Activated gamma-delta T cell treated with anti-CD3 and anti-CD28 coated beads, Interleukin-2, amount 50 U/mL, for 16 hours (primary cell): ENCODE measurements at places on chromosomes 7 and 10.

DNA sequence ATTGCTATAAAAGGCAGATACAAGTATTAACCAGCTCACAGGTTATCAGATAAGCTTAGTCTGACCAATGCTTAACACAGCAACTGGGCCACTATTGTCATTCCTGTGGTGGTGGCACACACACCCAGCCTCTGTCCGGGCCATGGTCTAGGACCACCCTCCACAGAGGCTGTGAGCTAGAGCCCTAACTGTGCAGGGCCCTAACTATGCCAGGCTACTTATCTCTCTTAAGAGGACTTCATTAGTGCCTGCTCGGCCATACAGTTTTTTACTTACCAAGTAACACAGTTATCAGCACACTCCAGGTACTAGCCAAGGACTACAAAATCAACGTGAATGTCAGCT, 2.1 kb upstream of the EGFR start:
- DNase-seq: no peak

- DNase-seq: no peak
These were observed 50.7 kb downstream of the UBE3C start for GRCh38 chr7:157189405-157189804.

- DNase-seq: no peak
These were observed 322.2 kb downstream of the FGFR2 start for GRCh38 chr10:121276046-121276445.

DNA sequence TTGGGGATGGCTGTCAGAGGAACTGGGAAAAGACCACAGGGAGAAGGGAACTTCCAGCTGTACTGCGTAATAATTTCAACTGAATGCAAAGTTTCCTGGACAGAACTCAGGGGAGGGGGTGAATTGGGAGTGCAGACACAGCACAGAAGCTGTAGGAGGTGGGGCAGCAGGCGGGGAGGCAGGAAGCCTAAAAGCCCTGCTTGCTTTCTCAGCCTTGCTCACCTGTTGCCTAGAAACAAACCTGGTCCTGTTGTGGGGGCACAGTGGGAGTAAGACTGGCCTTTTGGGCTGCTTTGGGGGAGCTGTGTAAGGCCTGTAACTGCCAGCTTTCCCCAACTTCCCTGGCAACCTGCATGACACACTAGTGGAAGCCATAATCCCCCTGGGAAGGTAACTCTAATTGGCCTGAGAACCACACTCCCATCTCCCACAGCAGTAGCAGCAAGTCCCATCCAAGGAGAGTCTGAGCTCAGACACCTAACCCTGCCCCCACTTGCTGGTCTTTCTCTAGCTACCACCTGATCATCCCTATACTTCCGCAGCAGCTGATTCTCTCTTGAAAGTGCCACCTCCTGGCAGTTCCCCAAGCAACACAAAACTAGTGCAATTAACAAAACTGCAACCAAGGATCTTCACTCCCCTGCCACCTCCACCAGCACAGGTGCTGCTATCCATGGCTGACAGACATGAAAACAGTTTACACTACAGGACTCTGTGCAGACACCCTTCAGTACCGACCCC, 1239.3 kb downstream of the SORCS1 start:
- no peak for DNase-seq

- DNase-seq: no peak
These were observed 156.1 kb downstream of the DKK1 start for GRCh38 chr10:52469970-52470705.

DNA sequence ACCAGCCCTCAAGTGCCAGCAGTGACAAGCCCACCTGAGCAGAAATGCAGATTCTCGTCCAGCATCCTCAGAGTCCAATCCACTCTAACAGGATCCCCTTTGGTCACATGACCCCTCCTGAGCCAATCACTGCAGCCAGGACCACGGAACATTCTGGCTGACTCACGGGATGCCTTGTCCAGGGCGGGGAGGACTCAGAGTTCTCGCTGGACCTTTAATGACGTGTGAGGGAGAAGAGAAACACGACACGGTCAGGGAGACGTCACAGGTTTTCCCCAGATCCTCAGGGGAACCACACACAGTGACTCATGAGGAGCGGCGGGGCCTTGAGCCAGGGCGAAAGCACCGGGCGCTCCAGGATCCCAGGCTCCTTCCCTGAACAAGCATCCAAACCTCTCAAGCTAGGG, 155.7 kb downstream of the PTPRN2 start:
- no peak for DNase-seq

DNA sequence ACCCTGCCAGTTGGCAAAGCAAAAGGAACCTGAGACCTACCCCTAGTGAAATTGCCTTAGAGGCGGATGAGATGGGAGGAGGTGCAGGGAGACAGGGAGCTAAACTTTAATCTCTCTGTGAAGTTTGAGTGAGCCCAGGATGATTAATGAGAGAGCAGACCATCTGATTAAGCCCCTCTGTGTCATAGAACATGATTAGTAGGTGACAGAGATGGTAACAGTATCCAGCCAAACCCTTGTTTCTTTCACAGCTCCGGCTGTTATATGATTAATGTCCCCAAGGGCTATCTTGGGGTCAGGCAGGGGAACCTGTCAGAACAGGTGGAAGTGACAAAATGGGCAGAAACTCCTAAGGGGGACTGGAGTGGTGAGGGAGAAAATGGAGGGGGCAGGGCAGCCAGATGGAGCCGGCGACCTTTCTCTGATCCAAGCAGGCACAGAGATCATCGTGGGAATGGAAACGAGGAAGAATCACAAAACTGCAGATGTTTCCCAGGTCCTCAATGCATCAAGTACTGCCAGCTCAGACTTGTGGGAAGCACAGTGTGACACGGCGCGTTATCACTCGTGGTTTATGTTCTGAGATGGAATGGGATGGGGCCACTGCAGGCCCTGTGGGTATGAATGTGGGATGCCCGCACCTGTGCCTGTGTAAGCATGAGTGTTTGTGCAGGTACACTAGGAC, 684.2 kb downstream of the LRMDA start:
- no peak for DNase-seq
